ENCODE measurements at places on chromosomes 3 and 15.

- DNase-seq, result no peak
These were observed 68.6 kb upstream of the EPHA3 start for GRCh38 chr3:89038869-89039268.

DNA sequence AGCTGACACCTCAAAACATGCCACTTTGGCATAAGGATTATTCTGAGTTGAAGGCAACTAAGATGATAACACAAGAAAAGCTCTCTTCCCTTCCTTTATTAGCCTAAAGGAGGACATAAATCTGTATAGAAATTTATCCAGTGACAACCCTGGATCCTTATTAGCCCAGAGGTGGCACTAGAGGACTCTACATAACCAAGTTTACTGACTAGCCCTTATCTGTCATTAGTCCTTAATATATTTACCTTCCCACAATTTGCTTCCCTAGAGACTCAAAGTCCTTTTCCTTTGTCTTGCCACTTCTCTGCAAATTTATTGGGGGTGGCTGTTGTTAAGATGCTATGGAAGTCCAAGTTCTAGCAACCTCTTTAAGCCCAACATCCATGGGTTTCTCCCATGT, 26.7 kb downstream of the CEP70 start:
- DNase-seq, result no peak

DNA sequence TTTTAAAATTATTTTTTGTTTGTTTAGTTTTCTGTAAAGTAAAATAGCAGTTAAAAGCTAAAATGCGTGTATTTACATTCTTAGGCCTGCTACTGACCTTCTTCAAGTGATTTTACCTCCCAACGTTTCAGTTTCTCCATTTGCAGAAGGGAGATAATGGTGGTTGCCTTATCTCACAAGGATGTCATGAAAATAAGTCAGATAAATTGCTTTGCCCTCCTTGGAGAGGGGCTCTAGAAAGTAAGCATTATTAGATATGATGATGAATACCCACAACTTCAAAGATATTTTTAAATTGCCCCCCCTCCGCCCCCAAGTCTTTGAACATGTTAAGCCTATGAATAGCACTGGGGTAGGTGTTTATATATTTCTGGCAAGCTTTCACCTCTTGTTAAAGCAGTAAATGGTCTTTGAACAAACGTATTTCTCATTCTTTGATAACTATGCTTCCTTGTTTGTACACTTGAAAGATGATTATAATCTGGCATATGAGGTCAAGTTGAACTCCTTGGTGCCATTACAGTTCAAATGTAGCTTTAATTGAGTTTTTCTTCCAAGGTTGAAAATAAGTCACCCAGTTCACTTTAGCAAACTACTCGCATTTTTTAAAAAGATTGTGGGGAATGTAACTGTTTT, 6.4 kb downstream of the TERC start:
- DNase-seq, result no peak

DNA sequence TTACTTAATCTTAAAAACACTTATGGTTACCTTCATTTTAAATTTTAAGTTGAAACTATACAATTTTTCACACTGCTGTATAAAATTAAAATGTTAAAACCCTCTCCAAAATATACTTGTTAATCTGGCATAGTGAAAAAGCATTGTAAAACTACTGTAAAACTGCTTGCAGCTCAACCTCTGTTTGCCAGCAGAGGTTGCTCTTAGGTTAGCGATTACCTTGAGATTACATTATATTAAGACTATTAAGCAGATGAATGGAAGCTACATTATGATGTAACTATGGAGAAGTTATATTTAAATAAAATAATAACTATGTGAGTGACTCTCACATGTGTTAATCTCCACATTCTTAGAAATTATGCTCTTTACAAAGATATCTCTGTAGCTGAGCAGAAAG, 143.6 kb upstream of the SLITRK3 start:
- no peak for DNase-seq

DNA sequence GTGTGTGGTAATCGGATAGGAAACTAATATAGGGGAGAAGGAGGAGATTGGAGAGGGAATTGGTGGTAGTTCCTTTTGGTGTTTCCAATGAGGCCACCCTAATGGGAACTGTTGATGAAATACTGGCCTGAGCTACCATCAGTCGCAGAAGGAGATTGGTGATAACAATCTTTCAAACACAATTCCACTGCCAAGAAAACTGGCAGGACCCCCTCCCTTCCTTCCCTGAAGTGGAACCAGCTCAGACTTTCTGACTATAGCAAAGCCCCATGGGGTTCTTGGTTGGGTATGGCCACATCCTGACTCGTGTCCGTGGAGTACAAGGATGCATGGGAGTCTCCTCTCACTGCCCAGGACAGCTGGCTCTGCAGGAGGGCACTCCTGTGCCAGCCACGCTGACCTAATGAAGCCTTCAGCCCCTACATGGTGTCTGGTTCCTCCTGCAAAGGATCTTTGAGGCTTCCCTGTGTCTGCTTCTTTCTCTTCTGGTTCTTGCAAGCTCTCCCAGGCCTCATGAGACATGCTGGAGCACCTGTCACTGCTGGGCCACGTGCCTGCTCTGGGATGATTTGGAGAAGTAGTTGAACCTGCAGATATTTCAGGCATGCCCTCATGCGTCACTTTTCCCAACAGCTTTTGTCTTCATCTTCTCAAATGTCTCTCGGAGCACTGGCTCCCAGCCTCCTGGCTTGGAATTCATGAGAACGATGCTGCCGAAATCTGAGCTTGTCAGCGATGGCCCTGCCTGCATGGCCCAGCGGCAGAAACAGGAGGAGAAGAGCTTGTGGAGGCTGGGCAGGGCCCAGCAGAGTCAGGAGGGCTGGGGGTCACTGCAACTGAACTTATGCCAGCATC, 90.0 kb upstream of the ADPGK start:
- DNase-seq, result no peak

DNA sequence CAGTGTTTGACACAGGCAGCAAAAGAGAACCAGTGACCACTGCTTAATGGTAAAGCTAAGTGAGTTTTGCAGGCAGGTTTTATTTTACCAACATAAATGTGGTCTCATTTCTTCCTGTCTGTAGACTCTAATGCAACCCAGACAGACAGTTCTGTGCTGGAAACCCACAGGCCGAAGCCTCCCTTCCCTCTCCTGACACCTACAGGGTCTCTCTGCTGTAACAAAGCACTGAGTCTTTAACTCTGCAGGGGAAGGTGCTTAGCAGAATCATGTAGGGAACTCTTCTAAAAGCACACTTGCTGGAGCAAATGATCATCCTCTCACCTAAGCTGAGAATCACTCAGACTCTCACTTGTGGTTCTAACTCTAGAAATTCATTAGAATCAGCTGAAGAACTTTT, 200.3 kb downstream of the KBTBD8 start:
- no peak for DNase-seq

DNA sequence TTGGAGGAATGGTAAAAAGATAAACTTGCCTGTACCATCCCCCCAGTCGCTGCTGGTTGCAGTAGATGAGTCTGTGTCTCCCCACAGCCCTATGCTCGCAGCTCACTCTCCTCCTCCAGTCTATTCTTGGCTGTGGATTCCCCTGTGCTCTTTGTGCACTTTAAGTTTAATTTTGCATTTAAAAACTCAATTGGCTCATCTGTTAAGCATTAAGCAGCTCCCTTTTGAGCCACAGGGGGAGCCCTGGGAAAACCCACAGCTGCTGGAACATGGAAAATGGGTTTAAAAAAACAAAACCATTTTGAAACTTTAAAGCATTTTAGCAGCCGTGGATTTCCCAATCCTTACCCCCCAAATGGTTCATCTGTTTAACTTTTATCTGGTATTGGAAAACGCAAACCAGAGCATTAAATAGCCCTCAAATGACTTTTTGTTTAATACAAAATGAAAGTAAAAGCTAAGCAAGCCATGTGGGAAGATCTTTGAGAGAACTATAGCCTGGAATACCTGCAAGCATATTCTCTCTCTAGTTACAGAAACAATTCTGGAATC, 536.9 kb downstream of the ZIC1 start:
- peak; percentile 54 for DNase-seq

- no peak for DNase-seq
These were observed 36.5 kb downstream of the CDV3 start for GRCh38 chr3:133610031-133610430.

- DNase-seq, result no peak
These were observed 35.7 kb downstream of the IGF2BP2 start for GRCh38 chr3:185789134-185789533.

DNA sequence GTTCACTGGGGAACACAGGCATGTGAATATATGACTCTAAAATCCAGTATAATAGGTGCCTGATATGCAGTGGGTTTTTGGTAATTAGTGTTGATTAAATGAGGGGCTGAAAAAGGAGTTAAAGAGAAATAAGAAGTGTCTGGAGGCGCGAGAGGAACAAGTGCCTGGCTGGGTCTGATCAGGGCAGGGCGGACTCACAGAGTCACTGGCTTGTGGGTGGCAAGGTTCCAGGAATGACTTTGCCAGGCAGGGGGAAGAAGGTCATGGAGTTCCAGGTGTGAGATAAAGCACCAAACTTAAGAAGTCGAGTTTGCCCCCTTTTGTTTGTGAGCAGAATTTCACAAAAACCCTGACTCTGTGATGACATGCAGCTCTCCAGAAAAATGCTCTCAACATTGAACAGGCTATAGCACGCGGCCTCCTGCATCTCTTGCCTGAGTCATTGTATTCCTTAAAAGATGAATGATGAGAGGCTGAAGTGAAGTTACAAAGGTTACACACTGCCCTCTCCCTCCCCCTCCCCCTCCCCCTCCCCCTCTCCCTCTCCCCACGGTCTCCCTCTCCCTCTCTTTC, 63.0 kb upstream of the LMCD1 start:
- DNase-seq, result no peak

GRCh38 chr15:68001811-68002210, 52.3 kb upstream of the PIAS1 start:
- no peak for DNase-seq

- DNase-seq, result no peak
These were observed 156.3 kb downstream of the FRMD5 start for GRCh38 chr15:44038755-44039191.

DNA sequence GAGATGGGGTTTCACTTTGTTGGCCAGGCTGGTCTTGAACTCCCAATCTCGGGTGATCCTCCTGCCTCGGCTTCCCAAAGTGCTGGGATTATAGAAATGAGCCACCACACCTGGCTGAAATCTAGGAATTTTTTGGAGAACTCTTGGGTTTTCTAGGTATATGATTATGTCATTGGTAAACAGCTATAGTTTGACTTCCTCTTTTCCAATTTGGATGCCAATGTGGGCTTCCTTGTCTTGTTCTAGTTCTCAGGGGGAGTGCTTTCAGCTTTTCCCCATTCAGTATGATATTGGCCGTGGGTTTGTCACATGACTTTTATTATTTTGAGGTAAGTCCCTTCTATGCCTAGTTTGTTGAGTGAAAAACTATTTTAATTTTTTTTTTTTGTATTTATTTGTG, 17.9 kb downstream of the KCNMB3 start:
- DNase-seq, result no peak

- no peak for DNase-seq
These were observed 35.2 kb downstream of the PYGO1 start for GRCh38 chr15:55552926-55553325.

DNA sequence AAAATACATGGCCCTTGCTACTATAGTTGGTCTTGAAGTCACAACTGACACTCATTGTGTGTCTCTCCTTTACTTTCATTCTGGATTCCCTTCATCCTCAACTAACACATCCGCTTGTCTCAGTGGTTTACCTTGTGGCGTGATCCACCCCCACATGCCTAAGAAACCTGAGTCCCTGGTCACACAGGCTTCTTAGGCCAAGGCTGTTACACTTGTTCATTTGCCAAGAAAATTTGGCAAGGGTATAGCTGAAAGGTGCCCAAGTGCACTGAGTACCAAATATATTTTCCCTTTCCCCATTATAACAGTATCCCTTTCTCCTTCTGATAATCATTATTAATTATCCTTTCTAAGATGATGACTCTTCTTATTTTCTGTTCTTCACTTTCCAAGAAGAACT, 207.6 kb upstream of the STAC start:
- DNase-seq, result no peak

DNA sequence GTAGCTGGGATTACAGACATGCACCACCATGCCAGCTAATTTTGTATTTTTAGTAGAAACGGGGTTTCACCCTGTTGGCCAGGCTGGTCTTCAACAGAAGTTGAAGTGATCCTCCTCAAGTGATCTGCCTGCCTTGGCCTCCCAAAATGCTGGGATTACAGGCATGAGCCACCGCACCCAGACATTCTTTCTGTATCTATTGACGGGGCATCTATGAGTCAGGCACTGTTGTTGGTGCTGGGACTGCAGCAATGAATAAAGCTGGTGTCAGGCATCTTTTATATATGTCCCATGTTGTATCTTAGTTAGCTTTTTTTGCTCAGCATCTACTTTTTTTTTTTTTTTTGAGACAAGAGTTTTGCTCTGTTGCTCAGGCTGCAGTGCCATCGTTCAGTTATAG, 47.6 kb upstream of the ULK4 start:
- DNase-seq, result no peak

DNA sequence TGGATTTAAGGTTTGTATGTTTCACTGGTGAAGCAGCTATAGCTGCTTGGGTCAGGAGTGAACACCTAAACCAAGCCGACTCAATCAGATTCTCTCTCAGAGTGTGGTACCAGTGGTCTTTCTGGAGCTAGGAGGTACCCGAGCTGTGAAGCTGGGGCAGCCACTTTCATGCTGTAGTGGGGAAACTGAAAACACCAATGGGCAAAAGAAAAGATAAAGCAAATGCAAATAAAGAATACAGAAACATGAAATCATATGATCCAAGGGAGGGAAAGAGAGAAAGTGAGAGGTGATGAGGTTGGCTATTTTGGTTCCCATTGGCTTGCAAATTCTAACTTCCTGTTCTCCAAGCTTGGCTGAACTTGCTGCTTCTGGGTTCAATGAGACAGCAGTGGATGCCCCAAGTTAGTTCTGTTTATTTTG, 212.3 kb upstream of the CFAP20DC start:
- DNase-seq, result no peak

GRCh38 chr15:27077790-27078189, 106.8 kb downstream of the GABRG3 start:
- no peak for DNase-seq

DNA sequence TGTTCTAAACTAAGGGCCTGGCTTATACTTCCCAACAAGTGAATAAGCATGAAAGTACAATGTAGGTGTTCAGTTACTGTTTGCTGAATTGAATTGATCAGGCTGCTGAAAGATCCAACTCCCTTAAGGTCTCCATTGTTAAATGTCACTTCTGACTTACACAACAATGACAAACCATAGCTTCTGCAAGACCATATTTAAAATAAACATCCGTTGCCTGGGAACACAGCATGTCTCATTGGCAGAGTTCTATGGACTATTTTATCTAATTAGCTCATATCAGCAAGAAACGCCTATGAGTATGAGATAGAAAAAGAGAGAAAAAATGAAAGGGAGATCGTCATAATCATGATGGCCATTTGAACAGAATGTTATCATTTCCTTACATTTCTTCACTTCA, 605.4 kb downstream of the FGF12 start:
- no peak for DNase-seq

DNA sequence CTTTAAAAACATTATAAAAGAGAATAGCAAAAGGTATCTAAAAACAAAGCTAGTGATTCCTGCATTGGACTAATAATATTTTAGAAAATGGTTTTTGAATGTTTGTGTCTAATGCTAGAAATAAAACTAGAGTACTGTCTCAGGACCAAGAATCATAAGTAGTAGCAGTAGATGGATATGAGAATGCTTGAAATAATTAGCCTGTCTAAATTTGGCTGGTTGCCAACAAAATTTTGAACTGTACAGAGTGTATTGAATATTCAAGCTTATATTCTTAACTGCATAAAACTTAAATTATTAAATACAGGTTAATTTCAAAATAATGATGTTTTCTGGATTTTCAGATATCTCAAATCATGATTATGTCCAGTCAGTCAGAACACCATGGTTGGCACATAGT, 14.0 kb downstream of the ABHD5 start:
- DNase-seq, result no peak

All from left lobe of liver (tissue), 2 donors.